Stimulated activated CD4-positive, alpha-beta T cell treated with anti-CD3 and anti-CD28 coated beads, Interleukin-4, amount 100 ng/mL, for 1 hour (primary cell): ENCODE measurements at places on chromosomes 4 and X.
A peak's percentile ranks its signal among the peaks of the same experiment; 100 is the strongest.

GRCh38 chrX:5867778-5868177 lies 360.9 kb downstream of the NLGN4X start:
- DNase-seq = no peak

DNA sequence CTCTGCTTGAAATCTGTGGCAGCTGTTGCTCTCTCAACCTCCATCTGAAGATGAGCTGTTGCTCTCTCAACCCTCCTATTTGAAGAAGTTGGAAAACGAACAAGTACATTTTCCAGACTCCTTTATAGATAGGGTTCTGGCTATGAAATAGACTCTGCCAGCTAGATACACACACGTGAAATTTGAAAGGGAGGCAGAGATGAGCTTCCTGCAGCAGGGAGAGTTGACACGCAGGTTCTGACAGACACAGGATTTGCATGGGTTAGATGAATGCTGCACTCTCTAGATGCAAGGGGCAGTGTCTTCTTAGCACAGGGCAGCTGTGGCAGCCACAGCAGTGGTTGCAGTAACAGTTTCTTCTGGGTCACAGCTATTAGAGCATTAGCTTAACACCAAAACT lies 8.0 kb upstream of the PYURF start:
- no peak for DNase-seq

- no peak for DNase-seq
Observed at GRCh38 chrX:69094977-69095669, 70.1 kb downstream of the PJA1 start.

GRCh38 chrX:128653524-128654060 lies 601.4 kb upstream of the ACTRT1 start:
- DNase-seq = no peak

- DNase-seq = no peak
Observed at GRCh38 chr4:159204566-159204965, 101.7 kb downstream of the RAPGEF2 start.

DNA sequence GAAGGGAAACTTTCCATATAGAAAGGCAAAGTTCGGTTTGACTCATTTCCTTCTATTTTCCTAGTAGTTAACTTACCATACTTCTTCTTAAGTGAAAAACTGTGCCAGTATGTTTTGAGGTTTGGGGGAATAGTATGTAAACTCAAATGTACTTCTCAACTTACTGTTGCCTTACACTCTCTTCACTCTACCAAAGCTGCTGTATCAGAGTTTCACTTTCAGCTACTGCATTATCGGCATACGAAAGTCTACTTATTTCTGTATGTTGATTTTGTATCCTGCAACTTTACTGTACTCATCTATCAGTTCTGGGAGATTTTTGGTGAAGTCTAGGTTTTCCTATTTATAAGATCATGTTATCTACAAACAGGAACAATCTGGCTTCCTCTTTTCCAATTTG lies 932.7 kb downstream of the FAT4 start:
- DNase-seq = no peak

DNA sequence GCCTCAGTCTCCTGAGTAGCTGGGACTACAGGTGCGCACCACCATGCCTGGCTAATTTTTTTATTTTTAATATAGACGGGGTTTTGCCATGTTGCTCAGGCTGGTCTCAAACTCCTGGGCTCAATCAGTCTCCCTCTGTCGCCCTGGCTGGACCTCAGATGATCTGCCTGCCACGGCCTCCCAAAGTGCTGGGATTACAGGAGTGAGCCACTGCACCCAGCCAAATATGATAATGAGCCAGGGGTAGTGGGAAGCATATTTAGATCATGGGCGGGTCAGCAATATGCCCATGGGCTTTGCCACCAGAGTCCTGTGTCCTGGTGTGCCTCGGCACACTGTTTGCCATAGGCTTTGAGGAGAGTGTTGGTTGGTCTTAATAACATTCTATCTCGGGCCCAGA lies 71.8 kb downstream of the FAM193A start:
- DNase-seq = no peak

- no peak for DNase-seq
Observed at GRCh38 chrX:38087594-38087993, 81.2 kb downstream of the SYTL5 start.

GRCh38 chr4:8696369-8697127 lies 104.0 kb downstream of the CPZ start:
- DNase-seq = no peak

DNA sequence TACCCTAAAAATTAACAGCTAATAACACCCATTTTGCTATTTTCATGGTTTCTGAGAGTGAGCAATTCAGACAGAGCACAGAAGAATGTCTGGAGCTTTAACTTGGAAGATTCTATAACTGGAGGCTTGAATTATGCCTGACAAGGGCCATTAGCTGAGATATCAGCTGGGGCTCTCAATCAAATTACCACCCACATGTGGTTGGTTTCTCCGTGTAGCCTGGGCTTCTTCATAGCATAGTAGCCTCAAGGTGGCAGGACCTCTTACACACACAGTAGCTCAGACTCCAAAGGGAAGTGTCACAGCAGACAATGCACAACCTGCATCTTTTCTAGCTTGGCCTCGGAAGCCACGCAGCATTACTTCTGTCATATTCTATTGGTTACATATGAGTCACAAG lies 127.3 kb downstream of the EFHC2 start:
- DNase-seq = no peak

GRCh38 chr4:30002341-30002740 lies 717.8 kb upstream of the PCDH7 start:
- DNase-seq = no peak

DNA sequence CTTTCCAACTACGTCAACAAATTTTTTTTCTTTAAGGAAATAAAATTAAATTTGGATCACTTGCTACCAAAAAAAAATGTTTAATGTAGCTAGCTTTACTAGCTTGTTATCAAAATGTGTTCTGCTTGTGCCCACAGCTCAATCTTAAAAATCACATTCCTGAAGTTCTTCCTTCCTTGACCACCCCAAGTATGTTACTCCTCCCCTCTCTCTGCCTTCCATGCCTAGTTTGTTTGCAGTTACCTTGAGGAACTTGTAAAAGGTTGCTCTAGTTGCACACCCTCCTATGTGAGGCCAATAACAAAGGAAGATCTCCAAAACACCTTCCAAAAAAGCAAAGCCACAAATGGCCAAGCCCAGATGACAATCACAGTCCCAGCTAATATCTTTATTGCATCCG lies 19.6 kb upstream of the TMEM184C start:
- no peak for DNase-seq

GRCh38 chr4:2824836-2825381 lies 18.7 kb upstream of the ADD1 start:
- no peak for DNase-seq

GRCh38 chr4:153618833-153619232 lies 65.2 kb upstream of the TLR2 start:
- DNase-seq = no peak

- no peak for DNase-seq
Observed at GRCh38 chr4:143358923-143359643, 22.4 kb downstream of the GAB1 start.

- no peak for DNase-seq
Observed at GRCh38 chr4:76579596-76580375, 144.8 kb downstream of the SHROOM3 start.

DNA sequence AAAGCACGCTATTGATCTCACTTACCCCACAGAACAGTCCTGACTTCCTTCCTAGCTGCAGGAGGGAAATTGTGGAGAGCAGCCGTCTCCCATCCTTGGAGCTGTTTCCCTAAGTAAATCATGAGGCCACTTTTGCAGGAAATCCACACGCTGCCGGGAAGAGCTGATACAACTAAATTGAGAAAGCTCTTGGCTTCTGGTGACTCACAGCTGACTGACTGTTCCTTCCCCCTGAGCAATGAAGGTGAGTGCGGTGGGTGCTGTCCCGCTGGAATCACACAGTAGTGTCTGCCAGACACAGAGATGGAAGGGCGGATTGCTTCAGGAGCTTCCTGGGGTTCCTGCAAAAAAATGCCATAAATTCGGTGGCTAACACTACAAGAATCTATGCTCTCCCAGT lies 268.9 kb downstream of the ASMT start:
- no peak for DNase-seq

- no peak for DNase-seq
Observed at GRCh38 chr4:20219521-20219920, 32.2 kb upstream of the SLIT2 start.

- DNase-seq = no peak
Observed at GRCh38 chr4:132642016-132642817, 506.9 kb upstream of the PCDH10 start.

GRCh38 chr4:56234098-56234497 lies 153.2 kb downstream of the AASDH start:
- no peak for DNase-seq

DNA sequence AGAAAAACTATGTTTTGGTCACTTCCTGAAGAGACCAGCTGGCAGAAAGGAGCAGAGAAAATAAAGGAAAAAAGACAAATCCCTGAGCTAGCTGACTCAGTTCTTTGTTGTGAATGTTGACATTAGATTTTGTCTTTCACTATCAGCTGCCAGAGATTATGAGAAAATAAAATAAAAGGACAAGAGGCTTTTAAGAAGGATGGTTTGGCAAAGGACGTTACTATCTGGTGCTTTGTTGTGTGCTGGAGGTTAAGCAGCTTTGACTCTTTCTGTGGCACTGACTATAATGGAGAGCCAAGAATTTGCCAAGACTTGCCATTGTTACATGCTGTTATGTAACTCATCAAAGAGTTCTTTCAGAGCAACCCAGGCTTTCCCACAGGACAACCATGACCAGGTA lies 12.1 kb downstream of the ASB5 start:
- DNase-seq = no peak

GRCh38 chrX:148562846-148563245 lies 62.4 kb downstream of the AFF2 start:
- DNase-seq = no peak

DNA sequence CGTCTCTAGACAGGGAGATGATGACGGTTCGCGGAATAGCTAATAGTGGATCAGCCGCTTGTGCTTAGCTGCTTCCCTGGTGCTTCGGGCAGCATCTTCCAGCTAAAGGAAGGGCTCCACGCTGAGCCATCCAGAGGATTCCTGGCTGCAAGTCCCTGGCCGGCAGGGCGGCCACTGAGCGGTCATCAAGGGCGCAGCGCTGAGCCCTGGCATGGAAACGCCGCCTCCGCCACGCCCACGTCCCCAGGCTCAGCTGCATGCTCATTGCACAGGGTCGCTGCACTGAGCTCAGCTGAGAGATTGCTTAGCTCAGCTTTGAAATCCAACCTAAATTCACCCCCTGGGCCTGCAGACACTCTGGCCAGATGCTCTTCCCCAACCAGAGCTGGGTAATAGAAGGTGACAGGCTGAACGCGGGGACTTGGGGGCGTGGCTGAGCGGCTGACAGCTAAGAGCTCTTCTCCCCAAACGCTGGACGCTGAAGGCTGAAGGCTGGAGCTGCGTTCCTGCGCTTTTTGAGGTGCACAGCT lies 118.2 kb upstream of the KIT start:
- peak; percentile 2 for DNase-seq

DNA sequence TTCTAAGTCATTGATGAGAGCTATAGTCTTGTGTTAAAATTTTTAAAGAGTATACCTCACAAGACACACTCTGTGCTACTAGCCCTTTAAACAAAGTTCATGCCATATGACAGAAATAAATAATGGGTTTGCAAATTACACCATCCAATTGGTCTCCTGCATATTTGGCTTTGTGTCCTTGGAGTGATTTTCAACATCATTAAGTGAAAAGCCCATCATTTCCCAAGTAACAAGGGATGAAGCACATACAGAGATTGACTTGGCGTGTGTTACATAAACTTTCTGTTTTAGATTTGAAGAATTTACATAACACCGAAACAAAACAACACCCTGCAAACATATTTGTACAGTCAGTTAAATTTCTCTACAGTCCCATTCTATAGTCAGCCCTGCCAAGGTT lies 216.9 kb upstream of the NEIL3 start:
- no peak for DNase-seq

DNA sequence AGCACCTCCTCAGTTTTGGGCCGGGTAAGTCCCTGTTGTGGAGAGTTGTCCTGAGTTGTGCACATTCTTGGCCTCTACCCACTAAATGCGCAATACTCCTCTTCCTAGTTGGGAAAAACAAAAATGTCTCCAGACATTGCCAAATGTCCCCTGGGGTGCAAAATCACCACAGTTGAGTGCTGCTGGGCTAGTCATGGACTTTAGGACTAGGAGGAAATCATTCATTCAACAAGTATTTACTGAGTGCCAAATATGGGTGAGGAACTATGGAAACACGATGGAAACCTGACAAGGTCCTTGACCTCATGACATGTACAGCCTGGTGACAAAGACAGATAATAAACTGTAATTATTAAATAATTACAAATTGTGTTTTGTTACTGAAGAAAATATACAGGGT lies 71.6 kb downstream of the STX18 start:
- no peak for DNase-seq

DNA sequence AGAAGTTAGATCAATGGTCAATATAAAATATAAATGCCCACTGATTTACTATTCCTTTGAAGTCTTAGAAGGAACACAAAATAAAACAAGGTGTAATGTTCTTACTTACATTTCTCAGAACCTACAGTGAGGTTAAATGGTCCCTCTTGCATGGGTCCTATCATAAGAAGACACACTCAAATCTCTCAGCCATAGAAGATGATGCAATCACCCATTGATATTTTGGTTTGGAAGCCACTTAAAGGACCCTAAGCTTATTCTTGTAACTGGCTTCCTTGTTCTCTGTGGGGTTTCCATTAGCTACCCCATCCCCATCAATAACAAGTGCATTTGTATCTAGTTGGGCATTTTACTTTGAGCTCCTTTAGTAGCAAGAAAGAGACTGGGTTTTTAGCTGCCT lies 15.1 kb downstream of the REELD1 start:
- DNase-seq = no peak

- no peak for DNase-seq
Observed at GRCh38 chr4:176443117-176443516, 123.4 kb downstream of the SPCS3 start.

GRCh38 chrX:119757979-119758730 lies at the start of gene SOWAHD:
TSS of gene SOWAHD (plus strand) at chrX:119758588. CDS start at chrX:119758668, 80 bp downstream.
- DNase-seq = peak; percentile 30

DNA sequence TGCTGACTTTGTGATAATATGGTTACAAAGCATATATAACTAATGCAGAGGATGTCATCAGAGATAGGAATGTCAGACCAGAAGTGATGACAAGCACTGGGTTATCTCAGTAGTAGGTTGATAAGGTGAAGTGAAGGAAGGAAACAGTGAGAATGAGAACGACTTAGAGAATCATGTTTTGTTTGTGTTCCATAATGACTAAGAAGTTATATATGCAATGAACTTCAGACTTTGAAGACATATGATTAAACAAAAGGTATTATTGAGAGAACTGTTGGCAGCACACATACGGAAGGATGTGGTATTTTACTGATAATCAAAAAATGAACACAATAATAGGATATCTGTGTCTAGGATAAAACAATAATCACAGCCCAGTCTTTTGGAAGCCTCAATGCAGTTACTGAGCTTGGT lies 18.3 kb upstream of the HHIP start:
- DNase-seq = no peak
